ENCODE measurements at places on chromosomes 11 and 22.

- no peak for DNase-seq
Observed at GRCh38 chr22:28208036-28208435, 289.0 kb upstream of the PITPNB start.

- no peak for DNase-seq
Observed at GRCh38 chr11:125382314-125382791, 113.7 kb downstream of the FEZ1 start.

DNA sequence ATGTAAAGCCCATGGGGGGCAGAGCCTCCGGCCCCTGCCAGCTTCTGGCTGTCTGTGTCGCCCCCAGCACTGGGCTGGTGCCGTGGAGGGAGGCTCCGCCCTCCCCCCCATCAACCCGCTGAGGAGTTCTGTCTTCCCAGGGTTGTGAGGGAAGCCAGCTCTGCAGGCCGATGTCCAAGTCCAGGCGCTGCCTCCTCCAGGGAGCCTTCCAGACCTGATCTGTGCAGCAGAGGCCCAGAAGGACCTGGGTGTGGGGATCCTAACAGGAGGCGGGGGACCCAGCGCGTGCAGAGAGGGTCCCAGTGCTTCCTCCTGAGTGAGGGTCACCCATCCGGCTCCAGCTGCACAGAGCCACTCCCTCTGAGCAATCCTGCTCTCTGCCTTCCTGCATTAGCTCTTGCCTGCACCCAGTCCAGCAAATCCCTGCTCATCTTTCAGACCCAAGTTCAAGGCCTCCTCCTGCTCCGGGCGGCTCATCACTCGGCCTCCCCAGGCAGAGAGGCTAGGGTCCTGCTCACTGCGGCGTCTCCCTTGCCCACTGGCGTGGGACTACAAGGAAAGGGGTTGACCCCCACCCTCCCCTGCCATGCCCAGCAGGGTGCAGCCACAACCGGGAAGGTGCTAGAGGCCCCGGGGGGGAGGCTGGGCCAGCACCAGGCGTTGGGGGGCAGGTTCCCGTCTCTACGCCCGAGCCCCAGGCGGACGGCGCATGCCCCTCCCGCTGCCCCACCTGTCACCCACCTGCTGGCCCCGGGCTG, 16.4 kb downstream of the PRR33 start:
- no peak for DNase-seq

DNA sequence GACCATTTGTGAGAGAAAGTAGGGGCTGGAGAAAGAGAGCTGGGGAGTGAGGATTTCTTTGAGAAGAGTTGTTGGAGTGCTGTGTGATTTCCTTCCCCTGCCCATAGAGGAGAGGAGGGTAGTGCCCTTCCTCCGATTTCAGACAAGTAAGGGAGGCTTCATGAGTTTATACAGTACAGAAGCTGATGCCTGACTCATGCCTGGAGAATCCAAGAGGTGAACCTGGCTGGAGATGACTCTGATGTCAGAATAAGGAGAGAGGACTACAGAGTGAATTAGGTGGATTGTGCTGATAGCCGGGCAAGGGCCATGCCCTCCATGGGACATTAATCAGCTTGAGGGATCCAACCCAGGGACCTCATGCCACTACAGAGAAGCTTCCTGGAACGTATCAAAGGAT, 91.6 kb downstream of the FAR1 start:
- DNase-seq: no peak

DNA sequence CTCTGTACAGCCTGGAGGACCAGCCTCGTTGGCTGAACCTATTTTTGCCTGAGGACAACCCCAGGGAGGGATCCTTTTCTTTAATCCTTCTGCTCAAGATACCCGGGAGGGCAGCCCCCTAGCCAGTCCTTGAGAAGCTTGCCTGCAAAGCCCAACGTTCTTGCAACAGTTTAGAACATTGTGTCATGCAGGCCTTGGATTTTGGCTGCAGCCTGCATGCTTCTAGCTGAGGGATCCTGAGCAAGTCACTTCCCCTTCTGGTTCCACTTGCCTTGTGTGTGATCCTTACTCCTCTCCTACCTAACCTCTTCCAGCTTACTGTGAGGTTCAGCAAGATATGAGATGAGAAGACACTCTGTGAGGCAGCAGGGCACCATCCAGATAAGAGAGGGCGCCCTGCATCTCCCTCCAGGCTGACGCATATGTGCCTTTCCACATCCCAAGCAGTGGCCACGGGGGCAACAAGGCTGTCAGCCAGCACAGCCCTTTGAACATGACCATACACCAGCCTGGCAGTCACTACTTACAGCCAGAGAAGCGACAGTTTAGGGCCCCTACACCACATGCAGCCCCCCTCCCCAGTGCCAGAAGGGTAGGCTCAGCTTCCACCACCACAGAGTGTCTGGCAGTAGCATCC, 76.1 kb downstream of the C11orf58 start:
- no peak for DNase-seq

- DNase-seq: no peak
Observed at GRCh38 chr11:86570020-86570419, 102.4 kb downstream of the ME3 start.

GRCh38 chr11:27440090-27440489, 32.5 kb downstream of the LGR4 start:
- no peak for DNase-seq

DNA sequence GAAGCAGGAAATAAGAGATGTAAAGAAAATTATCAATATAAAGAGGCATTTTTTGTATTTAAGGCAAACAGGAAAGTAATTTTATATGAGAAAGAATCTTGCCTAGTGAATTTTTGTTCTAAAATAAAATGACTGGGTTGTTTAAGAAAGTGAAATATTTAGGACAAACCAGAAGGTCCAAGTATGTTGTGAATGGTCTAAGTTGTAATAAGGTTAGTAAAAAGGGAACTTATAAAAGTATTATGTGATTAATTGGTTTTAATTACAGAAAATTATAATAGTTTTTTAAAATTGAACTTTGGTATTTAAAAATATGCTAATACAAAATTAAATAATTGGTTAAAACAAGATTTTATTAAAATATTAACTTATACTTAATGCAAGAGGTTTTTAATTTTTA, 26.6 kb upstream of the EI24 start:
- peak; percentile 28 for DNase-seq

DNA sequence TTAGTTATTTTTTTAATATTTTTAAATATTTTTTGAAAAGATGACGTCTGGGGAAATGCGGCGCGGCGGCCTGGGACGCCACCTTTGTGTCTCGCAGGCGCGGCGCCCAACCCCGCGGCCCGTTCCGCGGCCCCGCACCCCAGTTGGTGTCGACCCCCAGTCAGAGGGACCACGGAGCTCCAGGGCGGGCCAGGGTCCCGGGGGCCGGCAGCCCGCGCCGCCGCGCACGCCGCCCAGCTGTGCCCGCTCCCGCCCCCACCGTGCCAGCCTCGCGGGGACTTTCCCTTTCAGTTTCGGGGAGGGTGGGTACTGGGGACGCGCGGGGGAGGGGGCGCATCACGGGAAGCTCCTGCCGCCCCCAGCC, 1.6 kb downstream of the CCND1 start:
- DNase-seq: no peak

- no peak for DNase-seq
Observed at GRCh38 chr11:13055200-13055599, 46.1 kb downstream of the RASSF10 start.

- DNase-seq: no peak
Observed at GRCh38 chr22:38835888-38836301, 7.9 kb downstream of the NPTXR start.

DNA sequence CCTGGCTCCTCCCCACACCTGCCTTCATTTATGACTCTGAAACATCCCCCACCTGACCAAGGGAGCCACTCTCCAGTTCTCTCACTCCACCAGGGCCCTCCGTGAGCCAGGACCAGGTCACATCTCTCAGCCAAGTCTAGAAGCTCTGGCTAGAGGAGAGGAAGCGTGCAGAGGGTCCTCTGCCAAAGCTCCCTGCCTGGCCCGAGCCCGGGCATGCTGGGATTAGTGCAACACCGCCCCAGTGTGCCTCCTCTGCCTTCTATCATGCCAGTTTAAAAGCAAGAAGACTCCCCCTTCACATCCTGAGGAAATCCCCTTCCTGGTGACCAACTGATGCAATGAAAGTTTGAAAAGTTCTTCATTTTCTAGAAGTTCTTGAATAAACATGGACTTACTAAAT, 23.5 kb downstream of the TP53AIP1 start:
- no peak for DNase-seq

DNA sequence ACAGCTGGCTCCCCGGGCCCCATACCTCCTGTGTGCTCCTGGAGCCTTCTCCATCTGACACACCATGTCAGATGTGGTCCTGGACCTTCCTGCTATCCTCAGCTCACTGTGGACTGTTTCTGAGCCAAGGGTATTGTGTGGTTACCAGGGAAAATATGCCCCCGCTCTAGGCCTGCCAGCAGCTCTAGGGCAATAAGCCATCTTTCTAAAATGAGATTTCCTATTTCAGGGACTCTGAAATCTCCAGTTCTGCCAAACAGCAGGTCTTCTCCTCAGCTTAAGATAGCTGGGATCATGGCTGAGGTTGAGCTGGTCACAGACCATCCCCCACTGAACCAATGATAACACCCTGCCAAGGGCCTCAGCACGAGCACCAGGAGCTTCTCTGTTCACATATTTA, 227.6 kb downstream of the ST3GAL4 start:
- DNase-seq: no peak

- peak; percentile 75 for DNase-seq
Observed at GRCh38 chr22:31347251-31348008, 1.3 kb upstream of the PATZ1 start.

DNA sequence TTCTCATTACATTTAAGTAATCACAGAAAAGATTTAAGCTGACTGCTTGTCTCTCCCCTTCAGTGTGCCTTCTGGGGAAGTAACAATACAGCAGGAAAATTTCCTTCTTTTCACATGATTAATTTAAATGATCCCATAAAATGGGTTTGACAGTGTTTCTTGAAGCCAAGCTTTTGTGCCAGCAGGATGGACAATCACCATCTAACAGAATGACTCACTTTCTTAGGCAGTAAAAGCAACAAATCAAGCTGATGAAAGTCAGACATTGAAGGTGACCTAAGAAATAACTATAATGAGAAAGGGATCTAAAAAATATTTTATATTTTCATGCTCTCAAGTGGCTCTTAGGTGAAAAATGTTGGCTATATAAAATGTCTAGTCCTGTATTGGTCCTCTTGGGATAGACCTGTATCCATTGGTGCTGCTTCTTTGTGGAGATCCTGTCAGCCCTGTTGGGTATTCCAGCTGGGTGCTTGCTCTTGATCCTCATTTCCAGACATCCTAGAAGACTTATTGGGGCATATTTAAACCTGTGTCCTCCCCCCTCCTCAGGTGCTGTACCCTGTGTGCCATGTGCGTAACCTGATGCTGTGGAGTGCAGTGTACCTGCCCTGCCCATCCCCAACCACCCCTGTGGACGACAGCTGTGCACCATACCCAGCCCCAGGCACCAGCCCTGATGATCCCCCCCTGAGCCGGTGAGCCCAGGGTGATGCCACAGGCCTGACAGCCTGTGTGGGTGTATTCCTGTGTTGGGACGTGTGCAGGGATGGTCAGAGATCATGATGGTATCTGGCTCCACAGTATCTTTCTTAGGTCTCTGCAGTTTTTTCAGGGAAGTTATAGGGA, 62.7 kb upstream of the HORMAD2 start:
- DNase-seq: no peak

GRCh38 chr11:78290293-78291176, 101.8 kb downstream of the USP35 start:
- peak; percentile 35 for DNase-seq

GRCh38 chr22:19234126-19234896, 55.8 kb upstream of the SLC25A1 start:
- no peak for DNase-seq

DNA sequence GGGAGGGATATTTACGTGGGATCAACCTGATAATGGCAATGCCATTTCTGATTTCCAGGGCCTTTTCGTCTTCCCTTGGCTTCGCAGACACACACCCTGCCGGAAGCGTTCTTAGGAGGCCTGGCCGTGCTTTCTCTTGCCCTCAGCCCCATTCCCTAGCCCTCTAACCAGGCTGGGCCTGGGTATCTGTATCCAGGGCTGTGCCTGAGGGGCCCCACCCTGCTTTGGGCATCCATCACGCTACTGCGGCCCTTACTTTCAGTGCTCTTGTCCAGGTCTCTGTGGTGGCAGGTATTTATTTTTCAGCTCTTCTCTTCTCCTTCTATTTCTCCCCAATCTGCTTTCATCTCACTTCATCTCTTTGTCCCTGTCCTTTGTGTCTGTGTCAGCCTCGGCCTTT, 105.0 kb downstream of the ZBTB16 start:
- DNase-seq: no peak

DNA sequence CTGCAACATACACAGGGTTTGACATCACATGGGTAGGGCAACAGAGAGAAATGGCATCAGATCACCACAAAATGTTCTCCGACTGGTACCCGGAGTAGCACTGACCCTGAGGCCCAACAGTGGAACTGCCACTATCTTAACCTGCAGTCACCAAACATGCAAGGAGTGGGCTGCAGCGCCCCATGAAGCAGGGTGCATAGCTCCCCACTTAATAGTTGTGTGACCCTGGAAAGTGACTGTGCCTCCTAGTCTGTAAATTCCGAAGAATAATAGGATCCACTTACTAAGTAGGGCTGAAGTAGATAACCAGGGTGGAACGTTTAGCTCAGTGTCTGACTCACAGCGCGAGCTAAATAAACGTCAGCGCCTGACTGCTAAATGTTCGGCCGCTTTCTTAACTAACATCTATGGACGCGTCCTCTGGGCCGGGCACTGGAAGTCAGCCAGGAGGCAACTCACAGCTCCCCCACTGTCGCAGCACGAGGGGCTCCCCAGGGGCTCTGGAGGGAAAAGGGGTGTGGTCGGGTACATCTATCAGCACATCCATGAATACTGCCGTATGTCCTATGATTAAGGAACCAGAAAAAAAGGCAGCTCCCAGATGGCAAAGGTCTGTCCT, 777 bp downstream of the LTO1 start:
- DNase-seq: peak; percentile 89

DNA sequence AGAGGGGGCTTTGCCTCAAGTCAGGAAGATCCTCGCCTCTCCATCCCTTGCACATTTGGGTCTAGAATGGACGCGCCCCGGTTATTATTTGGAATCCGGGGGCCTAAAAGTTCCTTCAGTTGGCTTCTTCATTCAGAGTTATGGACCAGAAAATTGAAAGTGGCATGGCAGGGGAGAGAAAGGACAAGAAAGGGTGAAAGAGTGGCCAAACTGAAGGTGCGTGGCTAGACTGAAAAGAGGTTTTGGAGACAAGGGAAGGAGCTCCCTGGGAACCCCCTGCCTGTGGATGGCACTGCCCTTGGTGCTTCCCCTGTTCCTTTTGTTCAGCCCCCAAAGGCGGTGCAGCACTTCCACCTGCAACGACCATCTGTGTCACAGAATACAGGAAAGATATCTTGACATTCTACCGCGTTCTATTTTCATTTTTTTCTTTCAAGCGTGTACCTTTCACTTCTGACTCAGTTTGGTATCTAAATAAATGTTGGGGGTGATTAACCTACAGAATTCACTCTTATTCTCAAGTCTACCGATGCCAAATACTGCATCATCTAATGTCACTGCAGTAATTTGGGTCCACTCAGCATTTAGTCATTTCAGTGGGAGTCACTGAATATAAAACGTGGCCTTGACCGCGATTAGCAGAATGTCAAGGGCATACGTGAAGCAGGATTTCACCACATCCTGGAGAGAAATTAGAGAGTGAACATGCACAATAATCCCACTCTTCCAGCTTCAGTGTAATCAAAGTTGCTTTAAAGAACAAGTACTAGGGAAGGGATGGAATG, 88.1 kb upstream of the ARHGAP32 start:
- DNase-seq: no peak

- DNase-seq: no peak
Observed at GRCh38 chr11:57475671-57476046, 15.3 kb downstream of the RTN4RL2 start.

Measured in erythroblast (primary cell).